Spleen (tissue), 13 donors: ENCODE measurements at places on chromosomes 2 and 18. TPM values are rescaled to one million over a fixed set of nuclear protein-coding genes. Genes with fewer than 3 reads are reported as not detected.

Gene POTEF
- total RNA-seq, result not detected

Gene SLC30A3
- not detected for total RNA-seq

Gene LRP2
- not detected for total RNA-seq

Gene IL18R1
- total RNA-seq, result 26.3 TPM

Gene SERPINB11
- not detected for total RNA-seq

Gene C2orf78
- not detected for total RNA-seq

Gene TUBA3E
- not detected for total RNA-seq

Gene G6PC2
- total RNA-seq, result not detected

Gene AUP1
- 119 TPM for total RNA-seq

Gene ITGB6
- not detected for total RNA-seq

GRCh38 chr18:10559553-10560451 lies 34.0 kb downstream of the NAPG start:
- H3K36me3 ChIP-seq, result no peaks in the 10 kb centered on the region
- H3K27ac ChIP-seq, result no peak overlapping the region
- H3K4me1 ChIP-seq, result peaks cover 13% of the 10 kb centered on the region
- peak overlapping the region; percentile 24 for H3K4me3 ChIP-seq
- DNase-seq, result no peak

DNA sequence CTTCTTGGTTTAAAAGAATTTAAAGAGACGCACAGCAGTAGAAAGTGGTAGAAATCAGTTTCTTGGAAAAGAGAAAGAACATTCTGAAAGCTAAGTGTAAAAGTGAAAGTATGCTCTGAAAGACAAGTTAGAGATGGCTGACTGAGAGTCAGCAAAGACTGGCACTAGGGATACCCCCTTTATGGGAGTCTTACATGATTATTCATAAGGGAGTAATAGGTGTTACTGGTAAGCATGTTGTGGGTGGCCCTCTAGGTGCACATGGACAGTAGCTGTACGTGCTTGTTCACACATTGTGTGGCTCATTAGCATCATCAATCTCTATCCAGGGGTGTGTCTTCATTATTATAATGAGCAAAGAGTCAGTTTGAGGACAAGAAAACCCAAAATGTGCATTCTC lies 816.2 kb downstream of the CBLN2 start:
- no peaks in the 10 kb centered on the region for H3K36me3 ChIP-seq
- H3K27ac ChIP-seq, result no peak overlapping the region
- H3K27me3 ChIP-seq, result no peaks in the 10 kb centered on the region
- DNase-seq, result no peak
- H3K4me3 ChIP-seq, result no peak overlapping the region
- no peaks in the 10 kb centered on the region for H3K4me1 ChIP-seq

GRCh38 chr2:161005170-161005569 lies 155.1 kb upstream of the TANK start:
- H3K4me1 ChIP-seq, result no peaks in the 10 kb centered on the region
- H3K36me3 ChIP-seq, result no peaks in the 10 kb centered on the region
- no peak overlapping the region for H3K27ac ChIP-seq
- H3K27me3 ChIP-seq, result no peaks in the 10 kb centered on the region

DNA sequence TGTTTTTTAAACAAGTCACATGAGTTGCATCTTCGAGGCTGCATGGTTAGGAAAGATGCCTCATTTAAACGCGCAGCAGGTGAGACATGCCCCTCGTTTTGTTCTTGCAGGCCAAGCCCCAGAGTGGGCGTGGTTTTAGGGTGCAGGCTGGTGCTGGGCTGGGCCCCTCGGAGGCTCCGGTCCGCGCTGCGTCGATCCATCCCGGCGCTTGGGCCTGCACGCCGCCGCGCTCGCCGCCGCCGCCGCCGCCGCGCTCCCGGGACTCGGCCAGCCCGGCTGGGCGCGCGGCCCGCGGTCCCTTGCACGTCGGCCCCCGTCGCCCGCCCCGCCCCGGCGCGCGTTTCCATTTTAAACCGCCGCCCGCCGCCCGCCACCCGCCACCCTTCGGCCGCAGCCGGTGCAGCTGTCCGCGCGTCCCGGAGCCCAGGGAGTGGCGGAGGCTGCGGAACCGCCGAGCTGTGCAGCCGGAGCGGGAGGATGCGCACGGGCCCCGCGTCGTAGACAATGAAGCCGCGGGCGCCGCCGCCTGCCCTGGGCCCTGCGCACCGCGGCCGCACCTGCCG lies 175.5 kb downstream of the AGAP1 start:
- H3K36me3 ChIP-seq, result no peaks in the 10 kb centered on the region
- DNase-seq, result no peak
- peaks cover 10% of the 10 kb centered on the region for H3K4me1 ChIP-seq
- H3K4me3 ChIP-seq, result peak overlapping the region; percentile 47
- H3K27me3 ChIP-seq, result peaks cover 3% of the 10 kb centered on the region

- H3K4me3 ChIP-seq, result no peak overlapping the region
- H3K36me3 ChIP-seq, result no peaks in the 10 kb centered on the region
- no peaks in the 10 kb centered on the region for H3K4me1 ChIP-seq
- no peak for DNase-seq
These were observed 42.2 kb downstream of the COL3A1 start for GRCh38 chr2:189016311-189016861.

- H3K36me3 ChIP-seq, result no peaks in the 10 kb centered on the region
- no peak for DNase-seq
- H3K4me3 ChIP-seq, result no peak overlapping the region
- peaks cover 3% of the 10 kb centered on the region for H3K4me1 ChIP-seq
- H3K27me3 ChIP-seq, result no peaks in the 10 kb centered on the region
These were observed 332.1 kb downstream of the AGPS start for GRCh38 chr2:177724398-177725287.

- no peak overlapping the region for H3K4me3 ChIP-seq
- no peaks in the 10 kb centered on the region for H3K4me1 ChIP-seq
- H3K36me3 ChIP-seq, result no peaks in the 10 kb centered on the region
- no peak for DNase-seq
- H3K27me3 ChIP-seq, result no peaks in the 10 kb centered on the region
These were observed 202.9 kb downstream of the MIB1 start for GRCh38 chr18:21943456-21943855.

GRCh38 chr2:85475799-85476490 lies 57.4 kb downstream of the SH2D6 start:
- H3K4me3 ChIP-seq, result no peak overlapping the region
- H3K36me3 ChIP-seq, result no peaks in the 10 kb centered on the region
- no peak overlapping the region for H3K27ac ChIP-seq
- H3K4me1 ChIP-seq, result no peaks in the 10 kb centered on the region
- no peak for DNase-seq

DNA sequence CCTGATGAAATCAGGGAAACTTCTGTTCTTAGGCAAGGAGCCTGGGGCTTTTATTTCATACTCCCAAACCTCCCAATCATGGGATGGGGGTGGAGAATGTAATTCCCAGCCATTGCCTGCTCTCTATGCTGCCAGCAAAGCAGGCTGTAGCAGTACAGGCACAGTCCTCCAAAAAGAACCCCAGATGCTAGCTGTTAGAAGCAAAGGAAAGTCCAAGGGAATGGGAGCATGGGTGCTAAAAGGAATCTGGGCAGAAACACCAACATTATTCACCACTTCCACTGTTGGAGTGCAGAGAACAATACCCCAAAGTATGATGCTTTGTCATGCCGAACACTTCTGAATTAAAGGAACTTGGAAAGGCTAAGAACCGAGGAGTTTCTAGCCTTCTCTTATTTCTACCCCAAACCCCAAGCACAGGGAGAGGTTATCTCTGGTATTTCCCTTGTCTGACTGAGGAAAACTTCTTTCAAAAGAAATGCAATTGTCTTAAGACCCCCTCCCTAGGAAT lies 24.7 kb downstream of the MDH1 start:
- no peak overlapping the region for H3K27ac ChIP-seq
- no peaks in the 10 kb centered on the region for H3K36me3 ChIP-seq
- DNase-seq, result no peak
- no peaks in the 10 kb centered on the region for H3K4me1 ChIP-seq
- no peak overlapping the region for H3K4me3 ChIP-seq

GRCh38 chr2:191573216-191573615 lies 104.7 kb upstream of the NABP1 start:
- H3K27ac ChIP-seq, result no peak overlapping the region
- DNase-seq, result no peak
- no peaks in the 10 kb centered on the region for H3K27me3 ChIP-seq
- no peaks in the 10 kb centered on the region for H3K36me3 ChIP-seq
- peaks cover 18% of the 10 kb centered on the region for H3K4me1 ChIP-seq

DNA sequence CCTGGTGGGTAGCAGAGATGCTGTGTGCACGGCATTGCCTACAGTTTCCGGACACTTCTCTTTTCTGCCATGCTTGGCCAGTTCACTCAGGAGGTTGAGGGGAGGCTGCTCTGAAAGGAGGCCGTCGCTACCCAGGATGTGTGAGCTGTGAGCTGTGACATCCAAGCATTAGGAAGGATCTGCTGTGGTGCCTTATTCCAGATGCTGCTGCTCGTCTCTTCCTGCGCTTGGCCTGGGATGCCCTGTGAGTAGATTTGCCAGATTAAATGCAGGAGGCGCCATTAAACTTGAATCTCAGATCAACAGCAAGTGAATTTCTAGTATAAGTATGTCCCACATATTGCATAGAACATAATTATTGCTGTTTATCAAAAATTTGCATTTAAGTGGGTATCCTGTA lies 124.2 kb upstream of the SIX3 start:
- no peak for DNase-seq
- no peak overlapping the region for H3K27ac ChIP-seq

GRCh38 chr18:66972681-66973080 lies 368.8 kb upstream of the CDH19 start:
- no peak for DNase-seq
- H3K4me3 ChIP-seq, result no peak overlapping the region
- H3K36me3 ChIP-seq, result no peaks in the 10 kb centered on the region
- H3K27me3 ChIP-seq, result no peaks in the 10 kb centered on the region

GRCh38 chr2:197461057-197461456 lies 7.7 kb downstream of the COQ10B start:
- no peaks in the 10 kb centered on the region for H3K27me3 ChIP-seq
- DNase-seq, result no peak
- H3K36me3 ChIP-seq, result peaks cover 47% of the 10 kb centered on the region
- H3K4me3 ChIP-seq, result no peak overlapping the region
- H3K4me1 ChIP-seq, result peaks cover 8% of the 10 kb centered on the region

GRCh38 chr2:233981574-233982420 lies 64.6 kb downstream of the TRPM8 start:
- DNase-seq, result no peak
- no peaks in the 10 kb centered on the region for H3K27me3 ChIP-seq
- peaks cover 8% of the 10 kb centered on the region for H3K4me1 ChIP-seq
- no peak overlapping the region for H3K27ac ChIP-seq
- no peak overlapping the region for H3K4me3 ChIP-seq

GRCh38 chr2:216130346-216130971 lies 21.3 kb downstream of the XRCC5 start:
- peaks cover 58% of the 10 kb centered on the region for H3K4me1 ChIP-seq
- H3K27me3 ChIP-seq, result no peaks in the 10 kb centered on the region
- no peak for DNase-seq
- no peak overlapping the region for H3K27ac ChIP-seq
- no peak overlapping the region for H3K4me3 ChIP-seq

DNA sequence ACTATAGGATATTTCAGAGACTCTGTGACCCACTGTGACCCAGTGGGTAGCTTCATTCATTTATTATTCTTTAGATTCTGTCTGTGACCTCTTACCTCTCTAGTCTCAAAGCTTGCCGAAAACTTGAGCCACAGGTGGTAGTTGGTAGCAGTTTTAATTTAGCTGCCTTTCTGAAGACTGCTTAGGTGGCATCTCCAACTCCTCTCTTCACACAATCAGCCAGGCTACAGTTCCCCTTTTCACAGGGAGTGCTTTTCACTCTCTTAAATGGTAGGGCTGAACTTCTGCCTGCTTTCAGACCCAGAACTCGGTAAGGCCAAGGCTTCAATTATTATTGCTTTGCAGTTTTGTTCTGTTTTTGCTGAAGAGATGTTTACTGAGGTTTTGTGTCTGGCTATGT lies 349.6 kb downstream of the ARL6IP6 start:
- no peaks in the 10 kb centered on the region for H3K36me3 ChIP-seq
- no peak for DNase-seq
- H3K4me3 ChIP-seq, result no peak overlapping the region
- no peaks in the 10 kb centered on the region for H3K4me1 ChIP-seq
- no peak overlapping the region for H3K27ac ChIP-seq

GRCh38 chr2:212926940-212927339 lies 224.5 kb downstream of the IKZF2 start:
- no peaks in the 10 kb centered on the region for H3K27me3 ChIP-seq
- H3K4me1 ChIP-seq, result no peaks in the 10 kb centered on the region
- H3K4me3 ChIP-seq, result no peak overlapping the region
- H3K36me3 ChIP-seq, result no peaks in the 10 kb centered on the region
